ENCODE measurements at places on chromosomes 16 and 17.

- no peak for DNase-seq
These were observed 164.8 kb upstream of the FOXF1 start for GRCh38 chr16:86345516-86345915.

DNA sequence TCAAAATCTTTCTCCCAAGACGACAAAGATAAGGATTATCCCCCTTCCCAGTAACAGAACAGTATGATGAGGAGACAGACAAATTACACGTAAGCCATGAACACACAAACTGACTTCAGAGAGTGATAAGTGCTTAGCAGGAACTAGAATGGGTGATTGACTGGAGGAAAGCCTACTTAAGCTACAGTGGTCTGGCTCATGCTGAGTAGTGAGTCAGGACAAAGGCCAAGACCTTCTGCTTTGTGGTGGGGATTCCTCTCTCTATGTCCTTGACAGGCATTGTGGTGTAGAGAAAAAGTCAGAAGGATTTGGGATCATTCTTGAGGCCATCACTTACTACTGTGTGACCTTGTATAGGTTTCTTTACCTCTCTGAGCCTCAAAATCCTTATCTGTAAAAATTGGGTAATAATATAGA, 381.9 kb upstream of the CCL2 start:
- DNase-seq, result no peak

DNA sequence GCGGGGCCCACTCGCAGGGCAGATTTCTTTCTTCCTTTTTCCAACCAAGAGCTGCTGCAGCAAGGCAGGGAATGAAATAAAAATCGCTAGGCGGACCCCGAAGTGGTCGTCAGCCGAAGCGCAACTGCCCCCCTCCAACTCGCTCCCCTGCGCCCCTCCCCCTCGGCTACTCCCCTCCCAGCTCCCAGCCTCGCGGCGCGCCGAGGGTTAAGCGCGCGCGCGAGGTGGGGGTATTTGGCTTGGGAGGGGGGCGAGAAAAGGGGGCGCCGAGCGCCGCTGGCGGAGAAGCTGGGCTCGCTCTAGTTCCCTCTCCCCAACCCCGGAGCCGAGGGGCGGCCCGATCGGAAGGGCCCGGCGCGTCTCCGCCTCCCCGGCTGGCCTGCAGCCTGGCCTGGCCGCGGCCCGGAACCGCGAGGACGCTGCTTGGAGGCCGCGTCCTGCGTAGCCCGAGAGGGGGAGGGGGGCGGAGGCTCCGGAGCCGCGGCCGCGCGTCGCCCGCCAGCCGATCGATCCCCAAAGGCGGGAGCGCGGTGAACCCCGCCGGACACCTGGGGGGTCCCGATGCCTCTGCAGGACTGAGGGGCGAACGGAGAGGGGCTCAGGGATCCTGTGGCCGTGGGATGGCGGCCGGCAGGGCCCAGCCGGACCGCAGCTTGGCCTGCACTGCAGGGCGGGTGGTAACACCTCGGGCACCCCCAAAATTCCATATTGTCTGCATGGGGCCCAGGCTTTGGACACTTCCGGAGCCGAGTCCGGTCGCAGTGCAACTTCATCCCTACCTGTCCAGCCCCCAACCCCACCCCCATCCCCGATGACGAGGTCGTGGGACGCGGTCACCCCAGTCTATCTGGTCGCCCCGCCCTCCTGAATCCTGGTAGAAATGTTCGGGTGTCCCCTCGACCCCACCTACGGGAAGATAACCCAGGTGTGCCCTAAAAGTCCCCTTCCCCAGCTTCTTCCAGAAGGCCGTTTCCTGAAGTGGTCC, 4.9 kb upstream of the CBX4 start:
- DNase-seq, result no peak

DNA sequence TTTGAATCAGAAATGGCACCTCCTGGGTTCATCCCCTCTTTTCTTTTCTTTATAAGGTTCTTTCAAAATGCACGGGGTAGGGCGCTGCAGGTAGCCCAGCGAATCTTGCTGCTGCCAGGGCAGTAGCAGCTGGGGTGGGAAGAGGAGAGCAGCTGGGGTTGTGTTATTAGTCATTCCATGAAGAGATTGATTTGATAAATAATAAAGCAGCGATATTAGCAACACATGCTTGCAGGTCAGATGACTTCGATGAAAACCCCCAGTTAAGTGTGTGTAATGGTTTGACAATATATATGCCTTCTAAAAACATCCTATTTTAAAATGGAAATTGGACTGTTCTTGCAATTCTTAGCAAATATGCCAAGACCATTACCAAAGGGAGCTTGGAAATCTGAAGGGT, 200.7 kb downstream of the CCDC182 start:
- no peak for DNase-seq

DNA sequence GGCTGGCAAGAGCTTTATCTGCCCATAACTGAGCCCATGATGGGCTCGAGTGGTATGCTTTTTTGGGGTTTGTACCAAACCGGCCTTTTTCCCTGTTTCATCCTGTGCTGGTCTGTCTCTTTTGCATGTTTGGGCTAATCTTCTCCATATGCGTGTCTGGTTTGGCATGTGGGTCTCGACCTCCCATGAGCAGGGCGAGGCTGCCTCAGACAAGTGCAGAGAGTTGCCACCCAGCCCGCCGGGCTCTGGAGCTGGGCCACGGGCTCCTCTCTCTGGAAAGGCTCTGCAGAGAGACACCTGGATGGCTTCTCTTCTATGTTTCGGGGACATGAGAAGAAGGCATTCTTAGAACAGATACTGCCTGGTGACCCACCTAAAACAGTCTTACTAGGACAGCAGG, 67.8 kb upstream of the TBX2 start:
- DNase-seq, result no peak

GRCh38 chr16:15033309-15033707, 22.6 kb downstream of the NTAN1 start:
- DNase-seq, result no peak

DNA sequence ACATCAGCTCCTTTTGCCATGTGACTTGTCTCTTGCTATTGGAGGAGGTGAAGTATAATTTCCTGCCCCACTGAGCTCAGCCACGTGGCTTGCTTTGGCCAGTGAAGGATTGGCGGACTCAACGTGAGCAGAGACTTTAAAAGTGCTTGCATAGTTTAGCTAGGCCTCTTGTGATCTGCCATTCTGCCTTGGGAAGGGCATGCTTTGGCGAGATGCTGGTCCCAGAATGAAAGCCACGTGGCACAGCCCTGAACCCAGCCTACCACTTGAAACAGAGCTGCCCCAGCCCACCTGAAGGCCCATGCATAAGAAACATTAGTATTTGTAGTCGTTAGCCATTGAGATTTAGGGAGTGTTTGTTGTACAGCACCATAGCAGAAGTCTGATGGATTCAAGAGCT, 148.2 kb downstream of the TMEM132E start:
- no peak for DNase-seq

GRCh38 chr16:947255-947921, 23.4 kb downstream of the LMF1 start:
- DNase-seq, result no peak

GRCh38 chr16:6853565-6853964, 479.1 kb upstream of the RBFOX1 start:
- no peak for DNase-seq

- DNase-seq, result no peak
These were observed 29.0 kb downstream of the MYH11 start for GRCh38 chr16:15827709-15828343.

DNA sequence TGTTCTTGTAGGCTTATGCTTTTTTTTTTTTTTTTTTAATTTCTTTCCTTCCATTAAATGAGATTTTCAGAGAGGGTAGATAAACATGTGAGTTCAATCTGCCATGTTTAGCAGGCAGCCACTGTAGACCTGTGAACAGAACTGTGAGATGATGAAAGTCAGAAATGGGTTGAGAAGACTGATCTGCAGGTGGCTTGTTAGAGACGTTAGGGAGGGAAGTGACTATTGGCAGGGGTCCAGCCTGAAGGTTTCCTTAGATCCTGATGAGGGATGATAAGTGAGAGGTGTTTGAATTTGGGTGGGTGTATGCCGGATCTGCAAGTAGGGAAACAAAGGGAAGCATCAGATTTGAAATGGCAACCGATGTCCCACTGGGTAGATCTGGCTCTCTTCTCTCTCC, 157.8 kb downstream of the HS3ST3B1 start:
- no peak for DNase-seq

DNA sequence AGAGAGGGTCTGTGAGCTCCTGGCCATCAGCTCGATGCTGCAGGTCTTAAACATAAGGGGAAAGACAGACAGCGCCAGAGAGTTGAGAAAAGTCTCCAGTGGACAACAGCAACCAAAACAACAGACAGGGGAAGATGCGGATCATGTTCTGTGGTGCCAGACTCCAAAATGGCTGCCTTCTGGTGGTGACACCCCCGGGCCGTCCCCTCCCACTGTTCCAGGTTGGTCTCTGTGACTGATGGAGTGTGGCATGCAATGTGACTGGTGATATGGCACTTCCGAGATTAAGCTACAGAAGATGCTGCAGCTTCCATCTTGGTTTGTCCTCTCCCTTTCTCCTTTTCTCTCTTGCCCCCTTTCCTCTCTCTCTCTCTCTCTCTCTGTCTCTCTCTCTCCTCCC, 40.4 kb upstream of the RBFOX3 start:
- no peak for DNase-seq

- no peak for DNase-seq
These were observed 17.0 kb upstream of the TMEM132E start for GRCh38 chr17:34562387-34562786.

DNA sequence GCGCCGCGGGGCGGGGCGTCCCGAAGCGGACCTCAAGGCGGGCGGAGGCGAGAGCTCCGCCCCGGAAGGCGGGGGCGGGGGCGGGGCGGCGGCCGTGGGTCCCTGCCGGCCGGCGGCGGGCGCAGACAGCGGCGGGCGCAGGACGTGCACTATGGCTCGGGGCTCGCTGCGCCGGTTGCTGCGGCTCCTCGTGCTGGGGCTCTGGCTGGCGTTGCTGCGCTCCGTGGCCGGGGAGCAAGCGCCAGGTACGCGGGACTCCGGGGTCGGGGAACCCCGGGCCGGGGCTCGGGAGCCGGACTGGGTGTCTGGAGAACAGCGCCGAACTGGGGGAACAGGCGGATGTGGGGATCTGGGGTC, at the start of gene TNFRSF12A:
Gene TNFRSF12A, plus strand, starts transcription at position 122 of the 357 bp plus-strand sequence. Its CDS starts 30 bp downstream, at position 152.
- DNase-seq, result no peak

DNA sequence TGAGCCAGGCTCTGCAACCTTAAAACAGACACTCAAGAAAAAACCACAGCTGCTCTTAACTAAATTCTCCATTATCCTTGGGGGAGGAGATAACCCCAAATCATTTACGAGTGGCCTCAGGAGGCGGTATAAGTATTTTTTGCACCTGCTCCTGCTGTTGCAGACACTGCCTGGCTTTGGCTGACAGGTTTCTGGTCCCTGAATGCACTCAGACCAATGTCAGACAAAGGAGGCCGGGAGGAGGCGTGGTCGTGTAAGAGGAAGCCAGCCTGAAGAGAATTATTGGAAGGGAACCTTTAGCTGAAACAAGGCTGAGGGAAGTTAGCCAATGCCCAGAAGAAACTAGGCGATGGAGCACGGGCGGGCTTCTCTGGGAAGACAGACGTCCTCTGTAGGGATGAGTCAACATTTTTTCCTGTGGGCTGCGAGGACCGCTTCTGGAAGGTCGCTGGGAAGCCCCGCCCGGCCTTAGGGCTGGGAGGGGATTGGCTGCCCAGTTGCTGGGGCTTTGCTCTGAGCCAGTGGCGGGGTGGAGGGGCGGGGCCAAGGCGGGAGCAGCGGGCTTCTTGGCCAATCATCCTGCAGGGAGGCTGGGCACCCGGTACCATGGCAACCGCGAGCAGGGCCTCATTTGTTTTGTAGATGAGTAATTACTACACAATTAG, 82.3 kb downstream of the CCDC182 start:
- peak; percentile 86 for DNase-seq

GRCh38 chr16:81275064-81275532, 36.6 kb downstream of the BCO1 start:
- no peak for DNase-seq

- no peak for DNase-seq
These were observed 13.7 kb downstream of the DYNLL2 start for GRCh38 chr17:58096892-58097291.

DNA sequence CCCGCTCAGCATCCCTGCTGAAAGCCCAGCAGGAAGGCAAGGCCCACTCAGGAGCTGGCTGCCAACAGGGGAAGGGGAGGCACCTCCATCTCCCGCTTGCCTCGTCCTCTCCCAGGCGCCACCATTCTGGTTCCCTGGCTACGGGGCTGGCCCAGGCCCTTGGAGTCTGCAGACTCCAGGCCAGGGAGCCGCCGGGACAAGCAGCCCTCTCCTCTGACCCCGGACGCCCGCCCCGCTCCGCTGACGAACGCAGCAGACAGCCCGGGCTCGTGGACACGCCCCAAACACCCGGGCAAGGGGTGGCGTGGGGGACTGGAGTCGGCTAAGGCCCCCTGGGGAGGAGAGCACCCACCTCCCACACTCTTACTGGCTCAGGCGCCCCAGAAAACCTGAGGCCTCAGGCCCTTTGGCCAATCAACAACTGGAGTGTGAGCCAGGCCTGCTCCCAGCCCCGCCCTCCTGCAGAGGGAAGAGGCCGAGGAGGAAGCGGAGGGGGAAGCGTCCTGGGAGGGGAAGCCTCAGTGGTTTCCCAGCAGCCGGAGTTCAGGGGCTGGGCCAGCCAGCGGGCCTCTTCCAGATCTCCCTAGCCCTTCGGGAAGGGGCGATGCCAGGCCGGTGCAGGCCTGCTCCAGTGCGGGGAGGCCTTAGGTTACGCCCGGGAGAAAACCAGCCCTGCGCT, 4.2 kb downstream of the MNT start:
- DNase-seq, result peak; percentile 96

GRCh38 chr17:30433514-30433913, 43.7 kb upstream of the GOSR1 start:
- peak; percentile 40 for DNase-seq

GRCh38 chr17:45946841-45947256, 52.2 kb upstream of the STH start:
- no peak for DNase-seq

DNA sequence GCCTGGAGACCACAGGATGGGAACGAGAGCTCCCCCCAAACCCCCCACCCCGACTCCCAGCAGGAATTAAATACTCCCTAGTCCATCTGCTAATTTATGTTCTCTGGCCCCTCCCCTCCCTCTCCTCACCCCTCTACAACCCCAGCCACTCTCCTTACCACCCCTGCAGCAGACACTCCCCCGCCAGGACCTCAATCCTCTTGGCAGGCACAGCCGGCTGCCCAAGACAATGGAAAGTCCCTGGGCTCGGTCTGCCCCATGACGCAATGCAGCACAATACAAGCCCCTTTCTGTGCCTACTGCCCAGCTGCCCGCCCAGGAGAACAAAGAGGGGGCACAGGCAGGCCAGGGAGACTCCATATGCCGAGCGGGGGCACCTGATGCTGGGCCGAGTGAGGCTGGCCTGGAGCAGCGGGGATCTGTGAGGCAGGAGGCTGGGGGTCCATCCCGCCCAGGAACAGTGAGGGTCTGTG, 30.3 kb upstream of the CDC42EP4 start:
- no peak for DNase-seq

DNA sequence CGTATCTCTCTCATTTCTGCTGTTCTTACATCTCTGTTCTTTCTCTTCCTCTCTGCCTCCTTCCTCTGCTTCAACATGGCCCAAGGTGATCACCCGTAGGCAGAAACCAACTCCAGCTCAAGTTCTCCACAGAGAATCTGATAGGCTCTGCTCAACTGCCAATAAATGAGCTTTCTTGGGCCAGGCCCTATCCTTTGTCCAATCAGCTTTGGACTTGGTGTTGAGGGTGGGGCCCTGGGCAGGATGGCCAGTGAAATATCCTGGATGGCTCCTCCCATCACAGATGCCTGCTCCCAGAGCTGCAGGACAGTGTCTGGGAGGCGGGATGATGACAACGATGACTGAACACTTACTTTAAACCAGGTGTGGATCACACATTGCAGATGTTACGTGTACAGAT, 17.4 kb upstream of the BRD7 start:
- DNase-seq, result no peak

GRCh38 chr17:73635101-73635817, 9.0 kb downstream of the SDK2 start:
- DNase-seq, result no peak

GRCh38 chr16:9016824-9017223, 53.1 kb upstream of the USP7 start:
- no peak for DNase-seq

All from AG09309 (cell line).